ENCODE measurements at places on chromosomes 7 and 10. TPM values are rescaled to one million over a fixed set of nuclear protein-coding genes. Genes with fewer than 3 reads are reported as not detected.

CPN1 gene
- not detected for total RNA-seq

MMD2 gene
- 4.4 TPM for total RNA-seq

TSPAN33 gene
- 3.9 TPM for total RNA-seq

RRP12 gene
- total RNA-seq = 10.6 TPM

MACC1 gene
- total RNA-seq = 0.25 TPM

CALHM1 gene
- total RNA-seq = not detected

UFSP1 gene
- 2.2 TPM for total RNA-seq

PTEN gene
- 147 TPM for total RNA-seq

PLAU gene
- 0.98 TPM for total RNA-seq

CDC14C gene
- total RNA-seq = not detected

GRM3 gene
- 86.5 TPM for total RNA-seq

TRUB1 gene
- 37.6 TPM for total RNA-seq

GPC2 gene
- 44.3 TPM for total RNA-seq

CTBP2 gene
- total RNA-seq = 36.4 TPM

TRIL gene
- total RNA-seq = 13.0 TPM

TAS2R60 gene
- 0.25 TPM for total RNA-seq

A1CF gene
- total RNA-seq = not detected

PTPN20 gene
- 4.7 TPM for total RNA-seq

FRMD4A gene
- total RNA-seq = 92.9 TPM

WNT8B gene
- total RNA-seq = not detected

HOXA11 gene
- not detected for total RNA-seq

HABP2 gene
- total RNA-seq = under 0.01 TPM

LRIT1 gene
- not detected for total RNA-seq

CYP26C1 gene
- total RNA-seq = 0.25 TPM

PIP gene
- total RNA-seq = not detected
